HTR-8/SVneo (cell line): ENCODE measurements at places on chromosomes 16 and 17.
A peak's percentile ranks its signal among the peaks of the same experiment; 100 is the strongest.

- DNase-seq, result no peak
Observed at GRCh38 chr16:6483469-6484033, 849.1 kb upstream of the RBFOX1 start.

GRCh38 chr16:87681981-87682570 lies 79.8 kb downstream of the JPH3 start:
- DNase-seq, result peak; percentile 48

DNA sequence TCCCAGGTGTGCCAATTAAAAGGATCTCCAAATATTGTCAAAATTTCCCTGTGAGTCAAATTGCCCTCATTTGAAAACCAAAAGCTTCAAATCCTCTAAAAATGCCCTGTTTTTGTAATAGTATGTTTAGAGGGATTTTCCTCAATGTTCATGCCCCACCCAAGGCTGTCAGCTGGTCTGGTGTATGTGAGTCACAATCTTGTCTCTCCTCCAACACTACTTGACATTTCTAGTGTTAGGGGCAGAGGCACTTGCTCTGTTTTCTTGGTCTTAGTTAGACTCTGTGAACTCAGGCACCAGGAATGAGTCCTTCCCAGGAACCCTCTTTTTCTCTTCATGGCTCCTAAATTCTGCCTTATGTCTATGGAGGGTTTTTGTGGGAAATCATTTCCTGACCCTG lies 634.8 kb downstream of the KCNJ2 start:
- DNase-seq, result no peak

DNA sequence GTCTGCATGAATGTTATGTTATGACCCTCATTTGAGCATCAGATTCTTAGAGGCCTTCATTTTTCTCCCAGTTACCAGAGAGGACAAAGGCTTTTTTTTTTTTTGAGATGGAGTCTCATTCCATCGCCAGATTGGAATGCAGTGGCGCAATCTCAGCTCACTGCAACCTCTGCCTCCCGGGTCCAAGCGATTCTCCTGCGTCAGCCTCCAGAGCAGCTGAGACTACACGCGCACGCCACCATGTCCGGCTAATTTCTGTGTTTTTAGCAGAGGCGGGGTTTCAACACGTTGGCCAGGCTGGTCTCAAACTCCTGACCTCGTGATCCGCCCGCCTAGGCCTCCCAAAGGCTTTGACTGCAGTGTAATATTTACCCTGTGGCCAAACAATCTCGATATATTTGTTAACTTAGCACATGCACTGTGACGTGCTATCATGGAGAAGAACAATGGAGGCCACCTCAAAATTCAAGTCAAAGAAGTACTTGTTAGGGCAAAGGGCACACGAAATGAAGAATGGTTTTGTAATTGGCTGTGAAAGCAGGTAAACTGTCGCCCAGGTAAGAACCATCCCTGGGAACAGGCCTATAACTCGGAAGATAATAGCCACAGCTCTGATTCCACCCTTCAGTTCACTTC lies 303.4 kb downstream of the SLC39A11 start:
- DNase-seq, result peak; percentile 28

DNA sequence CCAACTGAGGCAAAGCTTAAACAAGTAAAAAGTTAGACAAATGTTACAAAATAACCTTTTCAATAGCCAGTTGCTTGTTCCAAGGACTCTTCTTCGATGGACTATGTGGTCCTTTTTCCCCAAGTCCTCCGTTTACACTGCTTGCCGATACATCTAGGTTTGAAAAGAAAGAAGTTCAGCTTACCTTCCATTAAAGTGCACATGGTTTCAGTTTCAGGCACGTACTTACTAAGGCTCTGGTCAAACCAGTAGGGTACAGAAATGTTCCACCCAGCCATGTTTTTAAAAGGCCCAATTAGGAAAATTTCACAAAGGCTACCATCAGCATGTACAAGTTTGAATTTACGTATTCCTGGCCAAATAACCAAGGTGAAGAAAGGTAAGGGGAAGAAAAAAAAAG lies 2.1 kb downstream of the SRSF2 start:
- no peak for DNase-seq

DNA sequence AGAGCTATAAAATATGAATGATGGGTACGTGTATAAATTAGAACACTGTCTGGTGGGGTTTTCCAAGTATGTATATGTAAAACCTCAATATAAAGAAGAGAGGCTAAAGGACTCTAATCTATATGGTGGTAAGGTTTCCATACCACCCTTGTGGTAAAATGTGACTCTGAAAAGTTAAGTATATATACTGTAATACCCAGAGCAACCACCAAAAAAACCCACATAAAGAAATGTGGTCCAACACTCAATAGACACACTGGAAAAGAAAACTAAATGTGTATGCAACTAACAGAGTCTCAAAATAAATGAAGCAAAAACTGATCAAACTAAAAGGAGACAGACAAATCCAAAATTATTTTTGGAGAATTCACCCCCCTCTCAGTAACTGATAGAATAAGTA lies 72.2 kb downstream of the XPO6 start:
- no peak for DNase-seq

DNA sequence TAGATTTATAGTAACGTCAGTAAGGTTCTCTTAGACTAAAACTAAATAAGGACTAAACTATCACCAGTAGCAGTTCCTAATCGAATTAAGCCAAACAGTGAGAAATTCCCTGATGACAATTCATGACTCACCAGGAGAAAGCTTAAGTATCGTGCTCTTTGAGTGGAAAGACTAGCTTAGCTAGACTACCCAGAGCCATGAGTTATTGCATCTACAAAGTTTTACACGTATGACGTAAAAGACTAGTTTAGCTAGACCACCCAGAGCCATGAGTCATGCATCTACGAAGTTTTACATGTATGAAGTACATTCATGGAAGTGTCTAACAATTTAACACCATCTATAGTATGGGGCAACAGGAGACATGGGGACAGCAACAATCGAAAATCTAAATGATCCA lies 36.6 kb downstream of the UBE2G1 start:
- peak; percentile 90 for DNase-seq
